ENCODE measurements at places on chromosomes 13 and 19. TPM values are rescaled to one million over a fixed set of nuclear protein-coding genes. Genes with fewer than 3 reads are reported as not detected.
A peak's percentile ranks its signal among the peaks of the same experiment; 100 is the strongest.

GRCh38 chr13:40313269-40314200, 352.9 kb downstream of the FOXO1 start:
- DNase-seq, result peak; percentile 30

DNA sequence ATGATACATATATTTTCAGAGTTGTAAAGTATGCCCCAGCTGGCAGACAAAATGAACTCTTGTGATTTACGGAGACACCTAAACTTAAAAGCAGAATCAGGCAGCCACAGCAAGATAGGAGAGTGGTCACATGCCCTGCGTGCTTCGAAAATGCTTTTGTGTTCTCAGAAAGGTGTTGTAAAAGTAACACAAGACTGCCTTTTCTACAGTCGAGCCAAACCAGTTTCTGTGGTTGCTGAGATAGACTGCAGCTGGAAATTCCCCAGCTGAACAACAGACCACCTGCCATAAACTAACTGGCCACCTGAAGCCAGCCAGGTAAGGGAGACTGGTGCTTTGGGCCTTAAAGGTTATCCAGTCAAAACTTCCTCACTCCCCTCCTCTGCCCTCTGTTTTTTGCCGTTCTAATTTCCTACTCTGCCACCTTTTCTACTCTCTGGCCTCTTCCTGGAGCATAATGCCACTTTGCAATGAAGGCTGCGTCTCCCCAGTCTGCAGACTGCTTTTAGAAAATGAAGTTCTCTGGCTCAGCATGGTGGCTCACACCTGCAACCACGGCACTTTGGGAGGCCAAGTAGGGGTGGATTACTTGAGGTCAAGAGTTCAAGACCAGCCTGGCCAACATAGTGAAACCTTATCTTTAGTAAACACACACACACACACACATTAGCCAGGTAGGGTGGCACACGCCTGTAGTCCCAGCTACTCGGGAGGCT, 381.2 kb upstream of the SLITRK1 start:
- DNase-seq, result no peak

The KLK12 gene
- total RNA-seq, result not detected

The NLRP9 gene
- not detected for total RNA-seq

The RABAC1 gene
- total RNA-seq, result 244 TPM

The CACNG8 gene
- total RNA-seq, result 0.15 TPM

- no peak for DNase-seq
Observed at GRCh38 chr19:30228113-30228834, 143.9 kb upstream of the ZNF536 start.

The MAP2K7 gene
- total RNA-seq, result 8.3 TPM

The KASH5 gene
- total RNA-seq, result not detected

The DOHH gene
- total RNA-seq, result 16.4 TPM

- no peak for DNase-seq
Observed at GRCh38 chr13:46278474-46278873, 66.7 kb downstream of the LRRC63 start.

The CALR3 gene
- not detected for total RNA-seq

DNA sequence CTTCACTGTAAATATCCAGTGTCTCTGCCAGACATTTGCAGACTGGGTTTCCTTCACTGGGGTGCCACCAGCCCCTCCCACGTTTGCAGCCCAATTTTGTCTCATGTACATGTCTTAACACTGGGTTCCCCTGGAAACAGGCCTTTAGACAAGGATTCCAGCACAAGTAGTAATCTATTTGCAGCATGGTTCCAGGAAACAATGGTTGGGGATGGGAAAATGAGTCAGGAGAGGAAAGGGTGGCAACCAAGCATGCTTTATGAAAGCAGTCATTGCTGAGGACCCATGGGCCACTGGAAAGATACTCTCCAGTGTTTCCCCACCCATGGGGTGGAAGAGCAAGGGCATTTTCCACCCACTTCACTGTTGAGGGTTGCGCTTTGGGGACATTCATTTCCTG, 53.6 kb upstream of the FARP1 start:
- DNase-seq, result peak; percentile 53

The NLRP5 gene
- total RNA-seq, result not detected

DNA sequence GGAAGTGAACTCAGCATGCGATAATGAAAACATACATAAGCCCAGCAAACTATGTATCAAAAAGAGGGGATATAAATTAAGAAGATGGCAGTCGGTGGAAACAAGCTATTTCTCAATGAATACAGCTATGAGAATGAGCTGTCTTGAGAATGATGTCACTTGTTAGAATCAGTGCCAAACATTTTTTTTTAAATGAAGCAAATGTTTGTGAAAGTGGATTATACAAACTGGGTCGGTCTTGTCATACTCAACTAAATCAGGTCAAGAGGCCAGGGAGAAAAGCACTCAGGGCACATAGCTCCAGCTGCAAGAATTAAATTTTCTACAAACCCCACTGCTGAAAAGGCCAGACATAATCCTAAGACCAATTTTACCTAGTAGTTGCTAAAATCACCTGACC, 1048.4 kb downstream of the SLITRK1 start:
- peak; percentile 1 for DNase-seq

DNA sequence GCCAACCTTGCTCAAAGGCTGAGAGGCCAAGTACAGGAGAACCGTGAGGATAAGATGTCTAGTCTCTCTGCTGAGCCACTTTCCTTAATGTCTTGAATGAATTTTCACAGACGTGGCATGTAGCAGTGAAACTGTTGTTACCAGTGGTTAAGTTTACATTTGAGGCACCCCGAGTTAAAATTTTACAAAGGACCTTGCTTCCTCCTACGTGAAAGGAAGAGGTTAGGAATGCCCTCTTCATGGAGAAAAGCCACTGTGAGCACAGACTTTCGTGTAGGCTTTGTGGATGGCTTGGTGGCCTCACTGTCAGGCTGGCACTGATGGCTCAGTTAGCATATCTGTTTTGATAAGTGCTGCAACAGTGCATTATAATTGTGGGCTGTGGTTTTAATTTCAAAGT, 2.7 kb downstream of the GJB2 start:
- DNase-seq, result no peak

The SGCG gene
- total RNA-seq, result not detected

DNA sequence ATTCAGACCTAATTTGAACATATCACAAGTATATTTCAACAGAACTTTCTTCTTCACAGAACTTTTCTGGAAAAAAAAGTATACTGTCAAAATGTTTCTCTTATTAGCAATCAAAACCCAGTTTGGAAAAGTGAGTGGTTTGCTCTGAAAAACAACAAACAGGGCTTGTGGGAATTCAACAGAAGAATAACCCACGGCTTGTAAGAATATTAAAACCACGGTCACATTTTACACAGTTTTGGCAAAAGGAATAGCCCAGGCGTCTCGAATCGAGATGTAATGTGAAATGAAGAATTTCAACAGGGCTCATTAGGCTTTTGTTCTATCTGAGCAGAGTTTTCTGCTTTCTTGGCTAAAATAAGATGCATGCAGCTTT, 70.7 kb downstream of the COL4A2 start:
- DNase-seq, result no peak

The LGALS4 gene
- not detected for total RNA-seq

DNA sequence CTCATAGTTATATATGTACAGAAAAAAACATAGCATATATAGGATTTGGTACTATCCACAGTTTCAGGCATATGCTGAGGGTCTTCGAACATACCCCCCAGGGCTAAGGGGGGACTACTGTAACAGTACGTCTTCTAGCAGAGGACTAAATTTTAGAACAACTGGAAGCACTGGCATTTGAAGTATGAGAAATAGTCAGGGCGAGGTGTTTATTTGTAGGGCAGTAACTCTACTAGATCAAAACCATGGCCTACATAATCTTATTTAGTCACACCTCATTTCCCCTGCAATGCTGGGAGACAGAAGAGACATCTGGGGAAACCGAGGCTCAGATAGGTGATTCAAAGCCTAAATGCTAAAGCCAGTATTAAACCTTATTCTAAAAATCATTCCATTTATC, 245.6 kb downstream of the DCT start:
- no peak for DNase-seq

- peak; percentile 76 for DNase-seq
Observed at GRCh38 chr19:45798995-45799517, 6.4 kb upstream of the DMWD start.

The SPACA6 gene
- 4.1 TPM for total RNA-seq

DNA sequence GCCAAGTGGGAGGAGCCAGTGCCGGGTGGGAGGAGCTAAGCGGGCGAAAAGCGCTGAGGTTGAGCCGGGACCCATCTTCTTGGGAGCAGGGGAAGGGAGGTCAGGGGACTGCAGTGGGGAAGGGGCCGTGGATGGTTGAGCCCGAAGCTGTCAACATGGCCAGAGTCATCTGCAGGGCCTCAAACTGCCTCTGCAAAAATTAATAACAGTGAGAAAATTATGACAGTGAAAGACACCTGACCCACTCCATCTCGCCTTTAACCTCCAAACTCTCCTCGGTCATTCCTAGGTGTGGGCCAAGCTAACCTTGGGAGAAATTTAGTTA, 30.1 kb downstream of the ZNF557 start:
- no peak for DNase-seq

The DAND5 gene
- not detected for total RNA-seq

DNA sequence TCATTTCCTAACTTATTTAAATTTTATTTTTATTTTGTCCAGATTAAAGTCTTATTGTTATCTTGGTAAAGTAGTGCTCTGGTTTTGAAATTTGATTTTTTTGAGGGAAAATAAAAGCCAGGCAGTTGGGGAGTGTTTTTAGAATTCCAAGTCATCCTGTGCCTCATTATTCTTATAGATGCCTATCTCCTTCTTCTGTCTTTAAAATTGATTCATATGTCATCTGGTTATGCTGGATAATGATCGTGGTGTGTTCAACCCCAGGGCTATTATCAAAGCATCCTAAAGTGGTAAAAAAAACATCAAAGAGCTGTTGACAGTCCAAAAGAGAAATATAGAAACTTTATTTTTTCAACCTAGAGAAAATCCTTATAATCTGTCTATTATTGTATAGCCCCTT, 6.0 kb upstream of the FNDC3A start:
- no peak for DNase-seq

- DNase-seq, result no peak
Observed at GRCh38 chr13:68690567-68690966, 1417.1 kb upstream of the ATXN8OS start.

- DNase-seq, result no peak
Observed at GRCh38 chr13:21905486-21905885, 234.6 kb downstream of the FGF9 start.

DNA sequence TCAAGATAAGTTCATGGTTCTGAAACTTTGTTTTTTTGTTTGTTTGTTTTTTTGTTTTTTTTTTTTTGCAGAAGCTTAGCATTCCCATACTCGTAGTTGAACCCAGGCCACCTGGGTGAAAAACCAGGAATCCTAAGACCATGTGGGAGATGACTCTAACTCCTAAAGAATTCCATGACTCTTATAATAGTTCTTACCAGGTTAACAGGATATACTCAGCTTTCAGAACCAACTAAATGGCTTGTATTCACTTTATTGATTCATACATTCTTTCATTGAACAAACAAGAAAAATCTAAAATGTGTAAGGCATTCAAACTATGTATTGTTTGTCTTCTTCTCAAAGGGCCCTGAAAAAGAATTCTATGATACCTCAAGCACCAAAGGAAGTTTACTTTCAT, 40.5 kb upstream of the KLF5 start:
- no peak for DNase-seq

DNA sequence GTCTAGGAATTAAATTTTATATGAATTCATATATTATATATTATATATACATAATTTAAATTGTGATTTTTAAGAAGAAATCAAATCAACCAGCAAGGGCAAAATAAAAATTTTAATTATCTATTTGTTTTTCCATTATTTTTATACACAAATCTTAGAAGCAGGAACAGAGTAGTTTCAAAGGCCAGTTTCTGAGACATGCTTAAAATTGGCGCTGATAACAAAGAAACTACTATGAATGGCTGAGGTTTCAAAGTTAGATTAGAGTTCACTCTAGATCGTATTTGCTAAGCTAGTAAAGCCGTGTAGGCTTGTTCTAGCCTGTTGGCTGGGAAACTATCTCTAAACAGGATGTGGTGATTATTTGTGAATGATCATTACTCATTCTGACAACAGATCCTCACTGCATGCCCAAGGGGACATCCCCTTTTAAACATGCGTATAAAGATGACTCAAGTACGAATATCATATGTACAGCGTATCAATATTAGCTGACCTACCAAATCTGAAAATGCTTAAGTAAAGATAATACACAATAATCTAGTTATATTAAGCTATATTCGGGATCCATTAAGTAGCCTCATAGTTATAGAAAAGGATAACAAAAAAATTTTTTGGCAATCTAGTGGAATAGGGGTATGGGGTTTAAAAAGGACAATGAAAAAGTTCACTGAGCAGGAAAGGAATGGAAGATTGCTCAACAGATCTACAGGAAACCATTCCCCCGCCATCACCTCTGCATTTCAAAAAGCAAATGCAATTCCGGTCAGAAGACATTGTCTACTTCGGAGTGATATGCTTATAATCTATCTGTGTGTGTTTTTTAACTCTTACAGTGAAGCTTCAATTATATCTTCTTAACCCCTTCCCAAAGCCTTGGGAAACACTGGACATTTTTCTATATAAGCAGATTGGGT, 150.1 kb downstream of the SHISA2 start:
- DNase-seq, result peak; percentile 93

The APOC4 gene
- total RNA-seq, result not detected

The FAM174C gene
- total RNA-seq, result 108 TPM

- no peak for DNase-seq
Observed at GRCh38 chr19:38742296-38742695, 2.0 kb downstream of the CAPN12 start.

- no peak for DNase-seq
Observed at GRCh38 chr19:19334063-19334988, 13.7 kb downstream of the MAU2 start.

The ZSWIM9 gene
- 0.52 TPM for total RNA-seq

The CPAMD8 gene
- not detected for total RNA-seq

DNA sequence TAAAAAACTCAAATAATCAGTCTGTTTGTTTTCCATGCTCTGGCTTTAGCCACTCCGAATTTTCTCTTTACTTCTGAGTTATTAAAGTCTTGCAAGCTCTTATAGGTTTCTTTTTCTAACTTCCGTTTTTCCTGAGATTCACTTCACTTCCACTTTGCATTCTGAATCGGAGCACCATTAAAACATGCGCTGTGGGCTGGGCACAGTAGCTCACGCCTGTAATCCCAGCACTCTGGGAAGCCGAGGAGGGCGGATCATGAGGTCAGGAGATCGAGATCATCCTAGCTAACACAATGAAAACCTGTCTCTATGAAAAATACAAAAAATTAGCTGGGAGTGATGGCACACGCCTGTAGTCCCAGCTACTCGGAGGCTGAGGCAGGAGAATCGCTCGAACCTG, 357.9 kb downstream of the SLITRK6 start:
- peak; percentile 3 for DNase-seq

Data from M059J (cell line).